Mesenteric fat pad (tissue), 1 donor: ENCODE measurements at places on chromosomes 6 and 20.

DNA sequence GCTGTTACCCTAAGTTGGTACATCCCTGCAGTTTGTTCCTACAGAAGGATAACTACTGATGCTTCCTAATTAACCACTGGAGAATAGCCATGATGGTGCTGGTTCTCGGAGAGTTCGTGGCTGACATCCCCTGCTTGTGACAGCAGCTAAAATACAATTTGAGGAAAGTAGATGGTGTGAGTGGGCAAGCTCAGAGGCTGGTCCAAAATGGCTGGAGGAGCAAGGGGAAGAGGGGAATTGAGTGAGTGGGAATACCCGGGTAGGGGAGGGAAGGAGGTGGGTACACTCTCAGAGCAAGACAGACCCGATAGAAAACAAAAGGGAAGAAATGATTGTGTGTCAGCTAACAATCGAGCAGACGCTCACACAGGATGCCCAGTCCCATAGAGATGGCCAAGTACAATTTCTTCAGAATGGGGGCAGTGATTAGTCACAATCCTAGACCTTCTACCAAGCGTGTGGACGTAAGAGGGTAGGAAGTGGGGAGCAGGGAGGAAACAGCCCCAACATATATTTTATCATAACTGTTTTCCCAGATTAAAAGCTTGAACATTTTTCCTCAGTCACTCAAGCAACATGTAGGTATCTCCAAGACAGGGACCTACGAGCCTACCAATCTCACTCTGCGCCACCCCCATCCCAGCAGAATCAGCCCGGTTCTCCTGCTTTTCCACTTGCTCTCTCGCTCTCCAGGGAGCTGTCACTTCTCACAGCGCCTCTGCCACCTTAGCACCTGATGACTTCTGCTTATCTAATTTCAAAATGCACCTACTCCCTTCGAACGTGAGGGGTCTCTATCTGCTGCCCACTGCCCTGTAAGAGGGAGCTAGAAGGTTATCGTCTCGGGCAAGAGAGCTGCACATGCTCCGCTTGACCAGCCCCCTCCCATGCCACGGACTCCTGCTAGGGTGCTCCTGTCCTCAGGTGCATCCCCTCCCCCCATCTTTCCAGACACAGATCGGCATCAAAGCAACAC is 26.2 kb downstream of the RIPOR2 start:
- no peak for DNase-seq

DNA sequence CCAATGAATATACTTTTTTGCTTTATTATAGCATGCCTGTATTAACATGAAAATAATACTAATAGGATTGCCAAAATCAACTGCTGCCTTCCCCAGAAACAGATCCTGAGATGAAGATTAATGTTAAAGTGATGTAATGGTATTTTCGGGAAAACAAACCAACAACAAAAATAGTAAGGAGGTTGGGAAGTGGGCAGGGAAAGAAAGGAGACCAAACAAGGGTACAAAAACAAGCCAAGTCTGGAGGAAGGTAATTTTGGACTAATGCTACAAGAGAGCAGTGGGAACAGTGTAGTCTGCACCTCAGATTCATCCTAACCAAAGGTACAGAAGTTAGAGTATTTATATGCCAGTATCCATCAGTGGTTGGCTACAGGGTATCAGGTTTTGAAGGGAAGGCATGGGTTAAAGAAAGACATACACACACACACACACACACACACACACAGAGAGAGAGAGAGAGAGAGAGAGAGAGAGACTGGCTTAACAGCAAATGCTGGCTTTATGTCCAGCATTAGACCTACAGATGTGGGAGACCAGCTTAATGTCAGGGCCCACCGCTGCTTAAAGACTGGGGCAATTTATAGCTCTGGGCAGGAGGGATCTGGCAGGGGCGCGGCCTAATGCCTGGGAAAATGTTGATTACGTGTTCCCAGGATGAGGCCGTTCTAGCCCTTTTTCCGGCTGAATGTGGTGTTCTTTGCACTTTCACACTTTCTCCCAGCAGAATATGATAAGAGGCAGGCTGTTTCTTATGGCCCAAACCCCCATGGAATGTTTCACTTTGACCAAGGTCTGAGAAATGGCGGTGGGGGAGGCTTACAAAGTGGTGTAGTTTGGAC is 3.8 kb upstream of the SLC17A1 start:
- DNase-seq, result no peak

- DNase-seq, result no peak
Measured at GRCh38 chr6:88535306-88535705, 369.2 kb upstream of the CNR1 start.

DNA sequence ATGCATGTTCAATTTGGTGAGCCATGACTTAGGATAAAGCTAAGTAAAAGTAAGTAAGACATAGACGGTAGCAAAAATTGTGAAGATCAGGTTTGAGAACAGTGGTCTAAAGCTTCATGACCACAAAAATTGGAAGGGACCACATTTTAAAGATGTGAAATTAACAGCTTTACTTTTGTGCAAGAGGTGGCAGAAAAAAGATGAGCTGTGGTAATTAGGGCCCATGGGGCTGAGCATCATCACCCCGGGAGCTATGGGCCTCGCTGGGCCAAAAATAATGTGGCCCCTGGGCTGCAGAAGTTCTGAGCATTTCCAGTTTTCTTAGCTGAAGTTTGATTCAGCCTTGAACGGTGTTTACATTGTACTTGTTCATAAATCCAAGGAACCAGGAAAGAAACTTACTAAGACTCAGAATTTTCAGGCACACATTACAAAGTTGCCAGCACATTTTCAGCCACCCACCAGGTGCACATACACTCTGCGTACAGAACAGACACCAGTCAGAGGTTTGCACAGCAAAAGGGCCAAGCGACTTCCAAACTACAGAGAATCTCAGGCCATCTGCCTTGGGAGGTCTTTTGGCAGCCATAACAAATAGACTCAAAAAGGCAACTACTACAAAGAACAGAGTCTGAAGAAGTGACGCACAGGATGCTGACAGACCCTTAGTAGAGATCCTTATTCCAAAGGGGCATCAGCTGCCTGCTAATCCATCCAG is 57.7 kb downstream of the CSE1L start:
- no peak for DNase-seq

GRCh38 chr20:44288252-44288651 is 22.8 kb downstream of the FITM2 start:
- no peak for DNase-seq
